ENCODE measurements at places on chromosomes 3 and 15. TPM values are rescaled to one million over a fixed set of nuclear protein-coding genes. Genes with fewer than 3 reads are reported as not detected.
A peak's percentile ranks its signal among the peaks of the same experiment; 100 is the strongest.

The TBC1D5 gene
- total RNA-seq = 83.8 TPM

The OCA2 gene
- 7.5 TPM for total RNA-seq

The LHFPL4 gene
- 6.1 TPM for total RNA-seq

The MESP2 gene
- total RNA-seq = 0.83 TPM

The B3GALNT1 gene
- total RNA-seq = 52.8 TPM

The FEZF2 gene
- 0.61 TPM for total RNA-seq

GRCh38 chr15:33314069-33314468 is 3.3 kb downstream of the RYR3 start:
- DNase-seq = no peak

- no peak for DNase-seq
Observed at GRCh38 chr3:151225040-151225975, 22.3 kb upstream of the GPR171 start.

- no peak for DNase-seq
Observed at GRCh38 chr3:37988931-37989525, 1.6 kb upstream of the VILL start.

GRCh38 chr3:17398959-17399551 is 343.4 kb downstream of the TBC1D5 start:
- DNase-seq = no peak

- no peak for DNase-seq
Observed at GRCh38 chr3:114320246-114320645, 26.4 kb downstream of the TIGIT start.

- no peak for DNase-seq
Observed at GRCh38 chr3:73605412-73605811, 19.3 kb downstream of the PDZRN3 start.

GRCh38 chr3:187107989-187108388 is 31.3 kb downstream of the RPL39L start:
- DNase-seq = no peak

DNA sequence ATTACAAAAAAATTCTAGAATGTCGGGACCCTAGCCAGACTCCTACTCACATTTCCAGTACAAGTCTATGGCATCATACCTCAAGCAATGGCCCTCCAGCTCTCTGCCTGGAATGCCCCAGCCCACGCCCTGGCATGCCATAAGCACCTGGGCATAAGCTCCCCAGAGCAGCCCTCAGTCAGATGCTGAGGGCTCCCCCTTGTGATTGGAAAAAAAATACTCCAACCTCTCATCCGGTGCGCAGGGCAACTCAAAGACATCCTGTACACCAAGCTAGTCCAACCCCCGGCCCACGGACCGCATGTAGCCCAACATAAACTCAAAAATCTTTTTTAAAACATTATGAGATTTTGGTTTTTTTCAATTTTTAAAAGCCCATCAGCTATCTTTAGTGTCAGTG is 115.4 kb downstream of the NEK10 start:
- no peak for DNase-seq

GRCh38 chr3:54506603-54507002 is 384.3 kb downstream of the CACNA2D3 start:
- no peak for DNase-seq

- no peak for DNase-seq
Observed at GRCh38 chr3:41031401-41031800, 167.9 kb upstream of the CTNNB1 start.

- DNase-seq = no peak
Observed at GRCh38 chr3:2915826-2916225, 194.3 kb downstream of the IL5RA start.

DNA sequence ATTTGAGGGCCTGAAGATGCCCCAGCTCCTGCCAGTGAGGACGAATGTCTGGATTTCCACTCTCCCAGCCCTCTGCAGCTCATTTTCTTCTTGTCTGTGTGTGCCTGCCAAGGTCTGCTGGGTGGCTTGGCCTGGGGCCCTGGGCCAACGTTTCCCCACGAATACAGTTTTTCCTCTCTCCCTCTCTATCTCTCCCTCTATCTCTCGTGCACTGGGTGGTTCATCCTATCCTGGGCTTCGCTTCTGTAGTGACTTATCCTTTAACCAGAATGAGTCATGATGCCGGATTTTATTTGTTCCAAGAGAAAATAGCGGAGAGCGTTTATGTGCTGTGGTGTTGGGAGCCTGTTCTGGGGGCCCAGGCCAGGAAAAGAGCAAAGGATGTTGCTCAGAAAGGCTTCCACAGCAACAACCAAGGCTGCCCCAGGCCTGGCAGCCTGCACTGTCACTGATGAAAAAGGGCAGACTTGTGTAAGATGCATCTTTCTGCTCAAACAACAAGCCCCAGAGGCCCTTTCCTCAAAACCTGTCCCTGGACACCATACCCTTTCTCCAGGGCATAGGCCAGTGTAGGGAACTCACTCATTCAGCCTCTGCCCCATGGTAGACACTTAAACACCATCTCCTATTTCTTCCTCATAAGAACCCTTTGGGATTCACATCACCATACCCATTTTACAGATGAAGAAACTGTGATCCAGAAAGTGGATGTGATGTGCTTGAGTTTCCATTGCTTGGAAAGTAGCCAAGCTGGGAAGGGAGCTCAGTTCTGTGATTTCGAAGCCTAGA is 47.3 kb downstream of the ITGA11 start:
- DNase-seq = no peak

GRCh38 chr3:166420071-166420470 is 582.8 kb upstream of the BCHE start:
- no peak for DNase-seq

GRCh38 chr3:48685603-48686511 is at the start of gene NCKIPSD:
Gene NCKIPSD (minus strand): TSS chr3:48685915. CDS start chr3:48685807, 108 bp downstream.
- DNase-seq = peak; percentile 80

- no peak for DNase-seq
Observed at GRCh38 chr15:73751899-73752805, 999 bp downstream of the INSYN1 start.

DNA sequence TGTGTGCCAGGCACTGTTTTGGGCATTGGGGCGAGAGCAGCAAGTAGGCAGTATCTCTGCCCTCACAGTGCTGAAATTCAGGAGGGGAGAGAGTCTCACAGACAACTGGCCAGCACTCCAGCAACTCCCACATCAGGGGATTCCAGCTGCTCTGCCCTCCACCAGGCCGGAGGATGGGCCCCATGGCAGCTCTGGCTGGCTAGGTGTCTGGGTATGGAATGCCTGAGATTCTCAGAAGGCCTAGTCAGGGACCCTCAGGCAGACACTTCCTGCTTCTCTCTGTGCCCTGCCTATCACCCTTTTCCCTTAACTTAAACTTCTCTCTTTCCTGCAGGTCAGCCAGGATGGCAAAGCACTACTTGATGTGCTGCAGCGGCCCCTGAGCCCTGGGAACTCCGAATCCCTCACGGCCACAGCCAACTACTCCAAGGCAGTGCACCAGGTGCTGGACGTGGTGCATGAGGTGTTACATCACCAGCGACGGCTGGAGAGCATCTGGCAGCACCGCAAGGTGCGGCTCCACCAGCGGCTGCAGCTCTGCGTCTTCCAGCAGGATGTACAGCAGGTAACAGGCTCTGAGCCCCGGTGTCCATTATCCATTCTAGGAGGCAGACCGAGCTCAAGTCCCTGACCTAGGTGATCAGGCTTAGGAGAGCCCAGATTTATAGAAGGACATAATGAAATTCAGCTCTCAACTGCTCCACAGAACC is 342.2 kb upstream of the ROPN1 start:
- no peak for DNase-seq

GRCh38 chr3:195768831-195769303 is 42.9 kb downstream of the MUC4 start:
- no peak for DNase-seq

GRCh38 chr3:39809995-39810595 is 686 bp downstream of the MYRIP start:
- no peak for DNase-seq

DNA sequence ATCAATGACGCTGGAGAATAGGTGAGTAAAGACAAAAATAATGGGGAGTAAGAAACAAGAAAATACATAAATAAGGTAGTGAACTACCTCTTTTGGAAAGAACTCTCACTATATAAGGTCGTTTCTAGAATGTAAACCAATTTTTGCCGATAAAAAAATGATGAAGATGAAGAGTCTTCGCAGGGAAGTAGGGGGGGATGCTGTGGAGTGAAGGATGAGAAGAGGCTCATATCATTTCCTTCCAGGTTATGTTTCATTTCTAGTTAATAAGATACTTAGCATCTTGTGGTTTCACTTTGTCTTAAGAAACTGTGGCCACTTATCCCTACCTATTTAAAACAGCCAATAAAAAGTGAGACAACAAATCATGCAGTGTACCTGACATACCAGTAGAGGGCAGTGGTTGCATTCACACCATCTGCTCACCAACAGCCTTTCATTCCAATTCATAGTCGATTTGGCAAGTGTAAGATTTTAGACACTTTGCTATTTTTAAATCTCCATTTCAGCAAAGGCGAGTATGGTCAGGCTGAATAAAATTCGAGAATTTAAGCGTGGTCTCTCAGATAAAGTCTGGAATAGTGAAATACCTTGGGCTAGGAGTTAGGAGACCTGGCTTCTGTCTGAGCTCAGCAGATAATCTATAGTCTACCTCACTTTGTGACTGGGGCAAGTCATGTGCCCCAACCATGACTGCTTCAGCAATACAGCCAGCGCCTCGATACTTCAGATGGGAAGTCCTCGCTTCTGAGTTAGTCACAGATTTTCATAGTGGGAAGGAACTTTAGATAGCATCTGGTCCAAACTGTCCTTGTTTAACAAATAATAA is 28.9 kb upstream of the ICE2 start:
- peak; percentile 47 for DNase-seq

GRCh38 chr3:55160241-55160983 is 232.6 kb upstream of the LRTM1 start:
- peak; percentile 26 for DNase-seq

- no peak for DNase-seq
Observed at GRCh38 chr3:13013151-13013561, 60.1 kb downstream of the IQSEC1 start.

DNA sequence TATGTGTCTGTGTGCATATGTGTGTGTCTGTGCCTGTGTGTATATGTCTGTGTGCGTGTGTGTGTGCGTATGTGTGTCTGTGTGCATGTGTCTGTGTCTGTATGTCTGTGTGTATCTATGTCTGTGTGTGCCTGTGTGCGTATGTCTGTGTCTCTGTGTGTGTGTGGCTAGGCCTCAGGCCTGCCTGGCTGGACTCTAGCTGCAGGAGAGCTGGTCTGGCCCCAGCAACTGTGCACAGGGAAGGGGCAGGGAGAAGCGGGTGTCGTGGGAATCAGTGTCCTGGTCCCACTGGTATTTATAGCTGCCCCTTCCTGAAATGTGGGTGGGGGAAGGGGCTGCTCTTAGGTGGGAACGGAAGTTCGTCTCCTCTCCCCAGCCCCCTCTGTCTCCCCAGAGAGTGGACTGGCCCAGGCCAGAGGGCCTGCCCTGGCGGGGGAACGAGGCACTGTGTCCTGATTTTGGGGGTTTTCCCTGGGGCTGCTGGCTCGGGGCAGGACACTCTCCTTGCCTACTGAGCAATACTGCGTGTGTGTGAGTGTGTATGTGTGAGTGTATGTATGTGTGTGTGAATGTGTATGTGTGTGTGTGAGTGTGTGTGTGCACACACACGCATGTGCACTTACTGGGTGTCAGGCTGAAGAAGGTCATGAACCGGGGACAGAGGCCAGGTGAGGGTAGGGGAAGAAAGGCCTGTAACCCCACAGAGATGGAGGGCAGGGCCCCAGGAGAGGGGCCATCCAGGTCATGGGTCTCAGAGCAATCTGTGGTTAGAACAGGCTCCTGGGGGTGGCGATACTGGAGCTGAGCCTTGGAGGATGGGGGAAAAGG is 6.6 kb downstream of the CSPG4 start:
- no peak for DNase-seq

GRCh38 chr3:10088256-10088655 is 19.8 kb downstream of the FANCD2OS start:
- no peak for DNase-seq

All from spinal cord (tissue), 10 donors.